ENCODE measurements at places on chromosomes 2 and 18.
A peak's percentile ranks its signal among the peaks of the same experiment; 100 is the strongest.

DNA sequence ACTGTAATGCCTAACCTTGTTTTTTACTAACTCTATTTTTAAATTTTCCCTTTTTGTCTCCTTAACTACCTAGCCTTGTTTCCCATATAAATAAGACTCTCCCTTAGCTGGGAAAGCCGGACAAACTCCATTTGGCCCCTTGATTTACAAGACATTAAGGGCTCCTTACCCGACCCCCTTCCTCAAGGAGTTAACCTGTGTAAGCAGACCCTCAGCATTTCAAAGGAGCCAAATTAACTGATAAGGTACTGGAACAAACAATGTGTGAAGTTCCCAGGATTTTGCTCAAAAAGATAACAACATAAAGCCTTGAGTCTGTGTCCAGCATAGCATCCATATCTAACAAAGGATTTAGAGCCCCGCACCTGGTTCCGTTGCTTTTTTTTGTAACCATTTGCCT is 59.6 kb upstream of the C2orf15 start:
- no peak for DNase-seq

DNA sequence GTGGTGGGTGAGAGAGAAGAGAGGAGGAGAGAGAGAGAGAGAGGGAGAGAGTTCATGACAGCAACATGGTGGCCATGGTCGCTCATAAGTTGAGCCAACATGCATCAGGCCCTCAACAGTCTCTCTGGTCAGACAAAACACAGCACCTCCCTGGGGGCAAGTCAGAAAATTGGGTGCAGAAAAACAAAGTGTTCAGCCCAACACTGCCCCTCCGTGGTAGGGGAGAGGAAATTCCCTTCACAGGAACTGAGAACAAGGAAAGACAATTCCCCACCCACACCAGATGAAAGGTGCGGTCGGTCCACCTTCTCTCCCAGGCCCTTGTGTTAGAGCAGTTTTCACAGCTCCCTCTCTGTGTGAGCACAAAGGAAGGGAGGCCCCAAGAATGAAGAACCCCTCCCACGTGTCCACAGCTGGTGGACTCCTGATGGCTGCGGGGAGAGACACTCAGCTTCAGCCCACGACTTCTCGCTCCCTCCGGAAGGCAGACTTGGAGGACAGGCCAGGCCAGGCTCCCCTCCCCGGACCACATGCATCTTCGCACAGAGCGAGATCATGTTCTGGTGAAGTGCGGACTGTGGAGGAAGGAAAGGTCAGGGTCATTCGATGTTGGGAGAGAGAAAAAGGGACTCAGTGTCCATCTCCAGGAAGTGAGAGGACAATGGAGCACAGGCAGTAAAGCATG is 181.7 kb downstream of the ANAPC1 start:
- peak; percentile 71 for DNase-seq

DNA sequence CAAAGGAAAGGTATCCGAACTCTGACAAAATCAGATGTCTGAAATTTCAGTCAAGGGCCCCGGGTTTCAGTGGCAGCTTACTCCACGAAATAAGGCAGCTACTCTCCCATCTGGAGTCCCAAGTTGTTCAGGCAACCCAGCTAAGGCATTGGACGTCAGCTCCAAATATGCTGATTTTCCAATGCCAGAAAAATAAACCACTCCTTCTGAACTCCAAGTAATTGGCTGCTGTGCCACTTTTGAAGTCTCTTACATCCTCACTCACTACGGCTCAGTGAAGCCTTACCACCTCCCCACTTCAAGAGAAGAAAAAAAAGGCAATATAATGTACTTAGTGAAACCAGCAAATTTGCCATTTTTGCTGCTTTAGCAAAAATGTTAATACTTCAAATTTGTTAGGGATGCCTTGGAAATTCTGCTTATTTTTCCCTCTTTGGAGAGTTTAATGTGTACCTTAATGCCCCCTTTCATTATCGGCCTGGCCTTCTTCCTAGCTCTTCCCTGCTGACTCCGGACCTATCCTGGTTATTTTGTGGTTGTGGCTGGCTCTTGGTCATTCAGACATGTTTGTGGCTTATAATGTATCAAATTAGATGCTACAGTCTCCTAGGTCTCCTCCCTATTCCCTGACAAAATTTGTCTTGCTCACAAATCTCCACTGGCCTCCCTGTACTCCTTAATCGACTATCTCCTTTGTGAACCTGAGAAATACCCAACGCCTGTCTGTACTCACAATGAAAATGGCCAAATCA is 589.2 kb upstream of the ZEB2 start:
- DNase-seq, result no peak

DNA sequence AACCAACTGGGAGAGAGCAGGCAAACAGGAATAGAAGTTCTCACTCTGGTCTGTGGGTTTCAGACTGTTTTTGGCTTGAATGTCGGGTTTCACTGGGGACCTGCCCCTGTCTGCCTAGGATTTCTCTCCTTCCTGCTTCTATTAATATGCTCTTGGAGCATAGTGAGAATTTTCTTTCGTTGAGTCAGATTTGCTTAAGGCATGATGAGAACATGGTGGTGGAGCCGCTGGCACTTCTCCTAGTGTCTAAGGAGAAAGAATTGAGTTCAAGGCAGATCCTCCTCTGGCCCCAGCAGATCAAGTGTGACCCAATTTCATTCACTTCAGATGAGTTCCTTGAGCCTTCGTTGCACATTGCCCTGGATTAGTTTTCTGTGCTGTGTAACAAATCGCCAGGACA is 103.9 kb upstream of the HS6ST1 start:
- DNase-seq, result no peak

- DNase-seq, result no peak
These were observed 995.8 kb upstream of the CDH2 start for GRCh38 chr18:29172756-29173067.

DNA sequence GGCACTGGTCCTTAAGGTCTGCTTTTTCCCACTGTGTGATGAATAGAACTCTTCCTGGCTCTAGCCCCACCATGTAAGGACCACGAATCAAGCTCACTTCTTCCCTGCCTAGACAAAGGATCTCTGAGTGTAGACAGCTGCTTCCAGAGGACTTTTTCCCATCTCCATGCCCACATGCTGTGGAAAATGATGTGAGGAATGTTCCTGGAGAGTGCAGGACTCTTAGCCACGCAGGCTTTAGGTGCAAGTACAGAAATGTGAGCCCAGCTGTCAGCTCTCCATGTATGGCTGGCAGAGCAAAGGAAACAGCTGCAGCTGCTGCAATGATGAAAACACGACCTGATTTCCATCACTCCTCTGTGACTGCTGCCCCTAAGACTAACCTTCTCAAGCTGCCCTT is 35.5 kb downstream of the NXPH2 start:
- DNase-seq, result no peak
